H7 (cell line): ENCODE measurements at places on chromosomes 16 and 17. TPM values are rescaled to one million over a fixed set of nuclear protein-coding genes. Genes with fewer than 3 reads are reported as not detected.

ZFP3 gene
- 0.21 and 0.96 TPM in 2 replicates for total RNA-seq

CXCL16 gene
- total RNA-seq = 0.42 and 2.0 TPM in 2 replicates

TNK1 gene
- 7.0 and 8.9 TPM in 2 replicates for total RNA-seq

CBX2 gene
- total RNA-seq = 89.1 and 97.4 TPM in 2 replicates

ABCA9 gene
- not detected in 2 replicates for total RNA-seq

SLC35G6 gene
- not detected in 2 replicates for total RNA-seq

EPOP gene
- total RNA-seq = 6.1 and 6.2 TPM in 2 replicates

ADORA2B gene
- 3.9 and 4.6 TPM in 2 replicates for total RNA-seq

EME1 gene
- 21.7 and 28.2 TPM in 2 replicates for total RNA-seq

P2RX5 gene
- total RNA-seq = 2.3 and 2.7 TPM in 2 replicates

FBXL16 gene
- total RNA-seq = 2.8 and 7.1 TPM in 2 replicates

CCL3 gene
- not detected in 2 replicates for total RNA-seq

CORO7 gene
- total RNA-seq = 37.9 and 45.5 TPM in 2 replicates

PABPN1L gene
- not detected in 2 replicates for total RNA-seq

KRT31 gene
- not detected in 2 replicates for total RNA-seq

FA2H gene
- total RNA-seq = 1.1 and 1.9 TPM in 2 replicates

SP6 gene
- total RNA-seq = 0.07 and 0.10 TPM in 2 replicates

BRIP1 gene
- total RNA-seq = 12.0 and 17.0 TPM in 2 replicates

MAF gene
- 1.9 and 5.4 TPM in 2 replicates for total RNA-seq

COL1A1 gene
- total RNA-seq = 8.2 and 9.4 TPM in 2 replicates

ASPA gene
- not detected in 2 replicates for total RNA-seq

HSD17B1 gene
- 1.1 and 2.9 TPM in 2 replicates for total RNA-seq

ITGA2B gene
- total RNA-seq = 6.2 and 11.4 TPM in 2 replicates

QRICH2 gene
- total RNA-seq = 0.70 and 1.1 TPM in 2 replicates

TMC8 gene
- 0.67 and 3.3 TPM in 2 replicates for total RNA-seq

MT1G gene
- 20.3 and 38.1 TPM in 2 replicates for total RNA-seq

PAQR4 gene
- total RNA-seq = 62.6 and 65.6 TPM in 2 replicates

GLTPD2 gene
- not detected in 2 replicates for total RNA-seq

OSGIN1 gene
- total RNA-seq = 1.3 and 1.6 TPM in 2 replicates

CHST5 gene
- total RNA-seq = 0.90 TPM in 1 of 2 replicates, not detected in the other

CCL13 gene
- total RNA-seq = not detected in 2 replicates

CD300LB gene
- total RNA-seq = not detected in 2 replicates
